ENCODE measurements at places on chromosomes 2 and 18.
A peak's percentile ranks its signal among the peaks of the same experiment; 100 is the strongest.

GRCh38 chr2:44358503-44358902, 2.8 kb downstream of the PREPL start:
- DNase-seq, result peak; percentile 25

DNA sequence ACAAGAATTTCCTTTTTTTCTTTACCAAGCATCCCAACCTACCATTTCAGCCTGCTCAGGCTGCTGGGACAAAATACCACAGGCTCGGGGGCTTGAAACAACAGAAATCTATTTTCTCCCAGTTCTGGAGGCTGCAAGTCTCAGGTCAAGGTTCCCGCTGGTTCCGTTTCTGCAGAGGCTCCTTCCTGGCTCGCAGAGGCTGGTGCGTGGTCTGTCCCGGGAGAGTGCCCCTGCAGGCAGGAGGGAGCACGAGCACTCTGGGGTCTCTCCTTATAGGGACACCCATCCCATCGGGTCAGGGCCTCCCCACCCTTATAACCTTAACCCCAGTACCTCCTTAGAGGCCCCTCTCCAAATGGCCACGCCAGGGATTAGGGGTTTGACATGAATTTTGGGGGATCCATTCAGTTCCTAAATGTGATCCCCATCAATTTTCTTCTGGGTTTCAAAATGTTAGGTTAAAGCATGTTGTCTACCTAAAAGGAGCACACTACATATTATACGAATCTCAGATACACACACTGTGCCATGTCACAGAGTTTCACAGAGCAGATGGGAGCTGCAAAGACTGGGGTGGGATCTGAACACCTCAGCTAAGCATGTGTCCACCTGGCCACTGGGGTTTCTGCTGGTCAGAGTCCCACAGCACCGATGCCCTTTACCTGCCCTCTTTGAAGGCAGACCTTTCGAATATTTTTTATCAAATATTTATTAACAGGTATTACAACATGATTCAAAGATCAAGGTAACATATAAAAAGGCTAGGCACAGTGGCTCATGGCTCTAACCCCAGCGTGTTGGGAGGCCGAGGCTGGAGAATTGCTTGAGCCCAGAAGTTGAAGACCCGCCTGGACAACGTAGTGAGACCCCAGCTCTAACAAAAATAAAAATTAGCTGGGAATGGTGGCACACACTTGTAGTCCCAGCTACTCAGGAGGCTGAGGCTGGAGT, 17.6 kb upstream of the ADI1 start:
- DNase-seq, result peak; percentile 42

- no peak for DNase-seq
Measured at GRCh38 chr2:67792191-67792590, 270.6 kb downstream of the C1D start.

DNA sequence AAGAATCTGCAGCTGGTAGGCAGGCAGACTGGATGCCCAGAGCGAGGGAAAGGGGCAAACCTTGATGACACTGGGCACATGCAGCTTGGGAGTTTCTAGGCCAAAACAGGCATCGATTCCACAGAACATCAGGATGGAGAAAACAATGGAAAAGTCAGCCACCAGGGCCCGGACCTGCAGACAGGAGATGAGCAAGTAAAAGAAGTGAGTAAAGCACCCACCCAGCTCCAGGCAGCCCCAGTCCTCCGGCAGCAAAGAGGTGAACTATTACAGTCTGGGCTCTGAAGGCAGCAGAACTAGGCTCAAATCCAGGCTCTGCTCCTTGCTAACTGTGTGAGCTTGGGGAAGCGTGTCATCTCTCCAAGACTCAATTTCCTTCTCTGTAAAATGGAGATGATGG, 36.6 kb downstream of the MTHFD2 start:
- DNase-seq, result no peak

GRCh38 chr2:44599130-44599529, 237.4 kb downstream of the CAMKMT start:
- no peak for DNase-seq

DNA sequence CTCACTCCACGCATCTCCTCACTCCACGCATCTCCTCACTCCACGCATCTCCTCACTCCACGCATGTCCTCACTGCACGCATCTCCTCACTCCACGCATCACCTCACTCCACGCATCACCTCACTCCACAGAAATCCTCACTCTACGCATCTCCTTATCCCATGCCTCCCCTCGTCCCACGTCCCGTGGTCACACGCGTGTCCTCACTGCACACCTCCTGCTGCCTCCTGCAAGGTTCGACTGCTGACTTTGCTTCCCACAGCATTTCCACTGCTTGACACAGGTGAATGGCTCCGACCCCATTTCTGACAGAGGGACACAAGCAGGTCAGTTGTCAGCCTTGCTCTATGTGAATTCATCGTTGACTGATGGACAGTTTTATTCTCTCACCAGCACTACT, 103.0 kb downstream of the USP40 start:
- no peak for DNase-seq

DNA sequence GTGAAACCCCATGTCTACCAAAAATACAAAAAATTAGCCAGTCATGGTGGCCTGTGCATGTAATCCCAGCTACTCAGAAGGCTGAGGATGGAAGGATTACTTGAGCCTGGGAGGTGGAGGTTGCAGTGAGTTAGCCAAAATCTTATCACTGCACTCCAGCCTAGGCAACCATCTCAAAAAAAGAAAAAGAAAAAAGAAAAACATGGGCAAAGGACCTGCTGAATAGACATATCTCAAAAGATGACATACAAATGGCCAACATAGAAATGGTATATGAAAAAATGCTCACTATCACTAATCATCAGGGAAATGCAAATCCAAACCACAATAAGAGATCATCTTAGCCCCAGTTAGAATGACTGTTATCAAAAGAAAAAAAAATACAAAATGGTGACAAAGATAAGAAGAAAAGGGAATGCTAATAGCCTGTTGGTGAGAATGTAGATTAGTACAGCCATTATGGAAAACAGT, 1.4 kb upstream of the TGOLN2 start:
- DNase-seq, result no peak

Data from right hindlimb (tissue), 1 donor.